ENCODE measurements at places on chromosomes 3 and 15.

DNA sequence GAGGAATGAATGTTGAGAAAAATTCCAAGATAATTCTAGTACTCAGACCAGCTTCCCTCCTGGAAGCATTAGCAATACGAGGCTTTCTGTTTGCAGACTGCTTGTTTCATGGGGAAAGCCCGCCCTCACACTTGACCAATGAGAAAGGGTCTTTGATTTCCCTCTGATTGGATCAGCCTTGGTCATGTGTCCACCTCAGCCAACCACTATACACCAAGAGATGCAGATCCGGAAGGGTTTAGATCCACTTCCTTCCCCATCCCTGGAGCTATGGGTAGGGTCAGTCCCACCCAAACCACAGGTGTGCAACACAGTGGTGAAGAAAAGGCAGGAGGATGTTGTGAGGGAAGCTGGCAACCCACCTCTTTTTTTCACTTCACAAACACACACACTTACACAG is 154.7 kb downstream of the SV2B start:
- DNase-seq = peak; percentile 57

GRCh38 chr15:83462026-83462425 is 14.9 kb downstream of the SH3GL3 start:
- DNase-seq = no peak

GRCh38 chr3:171351676-171352075 is 108.5 kb downstream of the TNIK start:
- DNase-seq = peak; percentile 50

DNA sequence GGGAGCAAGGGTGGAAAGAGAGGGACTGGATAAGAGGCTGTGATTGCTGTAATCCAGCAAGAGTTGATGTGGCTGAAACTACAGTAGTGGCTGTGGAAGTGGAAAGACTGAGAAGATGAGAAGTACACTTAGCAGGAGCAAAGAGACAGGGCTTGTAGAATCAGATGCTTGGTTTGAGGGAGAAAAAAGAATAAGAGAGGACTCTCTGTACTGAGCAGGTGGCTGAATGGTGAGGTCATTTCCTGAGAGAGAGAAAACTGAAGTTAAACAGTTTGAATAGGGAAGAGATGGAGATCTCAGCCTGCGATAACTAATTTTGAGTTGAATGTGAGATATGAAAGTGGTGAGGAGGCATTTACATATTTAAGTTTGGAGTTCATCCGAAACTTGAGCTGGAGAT is 95.8 kb upstream of the SLC25A36 start:
- no peak for DNase-seq

GRCh38 chr3:31853580-31853979 is 127.5 kb downstream of the OSBPL10 start:
- no peak for DNase-seq

- no peak for DNase-seq
These were observed 444.5 kb downstream of the MFSD1 start for GRCh38 chr3:159246385-159246784.

DNA sequence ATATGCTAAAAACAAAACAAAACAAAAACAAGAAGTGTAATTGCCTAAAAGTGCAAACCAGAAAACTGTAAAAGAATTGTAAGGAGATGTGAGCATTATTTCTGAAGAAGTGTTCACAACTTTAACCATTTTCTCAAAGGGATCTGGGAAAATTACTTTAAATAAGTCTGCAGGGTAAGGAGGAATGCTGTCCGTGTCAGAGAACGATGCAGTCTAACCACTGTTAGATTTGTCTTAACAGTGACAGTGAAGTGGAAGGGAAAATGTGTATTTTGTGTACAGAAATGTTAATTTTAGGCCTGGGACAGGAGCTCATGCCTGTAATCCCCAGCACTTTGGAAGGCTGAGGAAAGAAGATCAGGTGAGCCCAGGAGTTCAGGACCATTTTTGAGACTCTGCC is 95.7 kb downstream of the DLG1 start:
- peak; percentile 25 for DNase-seq

- peak; percentile 2 for DNase-seq
These were observed 40.4 kb downstream of the PRR23E start for GRCh38 chr3:127233371-127233770.

GRCh38 chr3:51916418-51916817 is 13.3 kb upstream of the IQCF1 start:
- DNase-seq = no peak
